Fibroblast of the aortic adventitia (primary cell): ENCODE measurements at places on chromosomes 16 and 17. TPM values are rescaled to one million over a fixed set of nuclear protein-coding genes. Genes with fewer than 3 reads are reported as not detected.

Gene LPCAT2
- total RNA-seq: 34.1 and 35.6 TPM in 2 replicates

Gene METTL9
- total RNA-seq: 221 and 390 TPM in 2 replicates

Gene CNGB1
- total RNA-seq: not detected in 2 replicates

Gene ZNF469
- 5.8 and 7.0 TPM in 2 replicates for total RNA-seq

Gene FBXO39
- total RNA-seq: 0.09 and 0.57 TPM in 2 replicates

GRCh38 chr16:66639091-66639885, 34.8 kb downstream of the CMTM3 start:
- peak; percentile 57 for DNase-seq

Gene STH
- not detected in 2 replicates for total RNA-seq

GRCh38 chr17:14165616-14166015, 71.0 kb downstream of the CDRT15 start:
- DNase-seq: peak; percentile 3

DNA sequence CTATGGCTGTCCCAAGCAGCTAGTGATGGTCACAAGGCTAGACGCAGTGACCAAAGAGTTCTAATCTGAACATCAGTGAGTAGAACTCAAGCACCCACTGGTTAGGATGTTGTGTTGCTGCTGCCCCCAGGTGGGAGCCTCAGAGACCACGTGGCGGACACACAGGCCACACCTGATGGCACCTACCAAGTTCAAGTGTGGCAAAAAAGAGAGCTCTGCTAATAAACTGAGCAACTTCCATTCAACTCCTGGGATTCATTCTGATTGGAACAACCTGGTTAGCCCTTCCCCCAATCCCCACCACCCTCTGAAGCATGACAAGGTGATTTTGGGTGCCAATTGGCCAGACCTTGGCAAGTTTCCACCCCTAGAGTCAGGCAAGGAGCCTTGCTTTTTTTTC, 3.5 kb upstream of the LCMT1 start:
- DNase-seq: no peak
